ENCODE measurements at places on chromosomes 13 and 19.

- no peak for DNase-seq
These were observed 52.4 kb downstream of the ZNF676 start for GRCh38 chr19:22144394-22144793.

DNA sequence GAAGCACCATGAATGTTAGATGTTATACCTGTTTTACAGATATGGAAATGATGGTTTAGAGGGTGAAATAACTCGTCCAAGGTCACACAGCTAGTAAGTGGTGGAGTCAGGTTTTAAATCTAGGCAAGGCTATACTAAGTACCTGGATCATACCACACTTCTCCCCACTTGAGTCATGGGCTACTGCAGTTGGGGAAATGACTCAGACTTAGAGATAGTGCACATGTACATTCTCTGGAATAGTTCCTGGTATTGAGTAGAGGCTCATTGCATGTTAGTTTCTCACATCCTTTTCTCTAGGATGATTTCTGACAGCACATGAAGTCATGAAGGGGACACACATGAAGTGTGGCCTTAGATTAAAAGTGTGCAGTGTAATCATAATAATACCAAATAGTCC, 76.2 kb upstream of the TNFSF11 start:
- peak; percentile 91 for DNase-seq

DNA sequence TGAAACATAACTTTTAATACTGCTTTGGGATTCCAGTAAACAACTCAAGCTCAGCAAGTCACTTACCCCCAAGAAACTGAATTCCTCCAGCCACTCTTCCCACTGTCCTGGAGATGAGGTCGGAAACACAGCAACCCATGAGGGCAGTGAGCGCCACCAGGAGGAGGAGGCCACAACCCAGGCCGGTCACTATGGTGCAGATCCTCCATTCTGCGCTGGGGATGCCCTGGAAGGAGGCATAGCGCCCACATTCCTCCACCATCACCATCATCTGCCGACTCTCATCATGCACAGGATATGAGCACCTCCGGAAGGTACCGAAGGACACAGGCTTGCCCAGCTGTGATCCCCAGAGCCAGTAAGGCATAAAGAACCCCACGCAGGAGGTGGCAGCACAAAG, 2.2 kb downstream of the LHFPL6 start:
- DNase-seq, result no peak

DNA sequence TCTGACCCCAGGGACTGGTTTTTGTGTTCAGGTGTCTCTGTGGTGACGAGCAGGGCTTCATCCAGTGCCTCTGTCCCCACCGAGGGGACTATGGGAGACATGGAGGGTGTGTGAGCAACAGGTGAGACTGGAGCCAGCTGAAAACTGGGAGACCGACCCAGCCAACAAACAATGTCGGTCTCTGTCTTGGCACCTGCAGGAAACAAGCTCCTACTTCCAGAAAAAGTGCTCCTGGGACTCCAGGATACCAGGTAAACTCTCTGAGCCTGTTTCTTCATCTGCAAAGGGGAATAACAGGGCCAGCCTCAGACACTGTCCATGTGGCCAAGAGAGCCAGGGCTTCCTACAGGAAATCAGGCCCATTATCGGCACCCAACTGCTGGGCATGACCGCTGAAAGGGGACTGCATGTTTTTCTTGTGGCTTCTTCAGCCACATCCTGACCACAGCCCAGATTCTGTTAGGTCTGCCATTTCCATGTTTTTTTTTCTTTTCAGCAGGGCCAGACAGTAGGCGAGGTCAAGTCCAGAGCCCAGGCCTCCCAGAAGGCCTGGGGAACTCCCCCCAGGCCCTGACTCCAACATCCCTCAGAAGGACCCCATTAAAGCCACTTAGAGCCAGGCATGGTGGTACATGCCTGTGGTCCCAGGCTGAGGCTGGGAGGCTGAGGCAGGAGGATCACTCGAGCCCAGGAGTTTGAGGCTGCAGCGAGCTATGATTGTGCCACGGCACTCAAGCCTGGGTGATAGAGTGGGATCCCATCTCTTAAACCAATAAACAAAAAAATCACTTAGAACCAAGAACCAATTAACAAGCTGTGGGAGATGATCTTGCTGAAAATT, 836 bp upstream of the BST2 start:
- peak; percentile 70 for DNase-seq

- peak; percentile 54 for DNase-seq
These were observed 16.6 kb downstream of the MED4 start for GRCh38 chr13:48078251-48078656.

GRCh38 chr19:41356984-41357739, 3.4 kb upstream of the TGFB1 start:
- peak; percentile 22 for DNase-seq

- DNase-seq, result no peak
These were observed 41.2 kb upstream of the LSM14A start for GRCh38 chr19:34131100-34131499.

- no peak for DNase-seq
These were observed 3.6 kb upstream of the HAS1 start for GRCh38 chr19:51727349-51727880.

DNA sequence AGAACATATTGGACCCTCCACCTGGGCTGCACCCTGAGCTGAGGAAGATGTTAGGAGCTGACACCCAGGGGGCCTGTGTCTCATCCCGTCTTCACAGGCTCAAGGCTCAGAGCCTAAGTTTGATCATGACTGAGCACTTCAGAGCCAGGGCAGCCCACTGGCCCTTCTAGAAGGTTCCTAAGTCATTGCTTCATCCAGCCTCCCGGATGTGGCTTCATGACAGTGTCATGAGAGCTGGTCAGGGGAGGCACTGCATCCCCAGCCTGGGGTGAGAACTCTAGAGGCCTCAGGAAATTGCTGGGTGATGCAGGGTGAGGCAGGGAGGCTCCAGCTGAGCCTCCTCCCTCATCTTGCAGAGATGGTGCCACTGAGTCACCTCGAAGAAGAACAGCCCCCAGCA, 24.9 kb upstream of the PIK3R2 start:
- DNase-seq, result peak; percentile 45

DNA sequence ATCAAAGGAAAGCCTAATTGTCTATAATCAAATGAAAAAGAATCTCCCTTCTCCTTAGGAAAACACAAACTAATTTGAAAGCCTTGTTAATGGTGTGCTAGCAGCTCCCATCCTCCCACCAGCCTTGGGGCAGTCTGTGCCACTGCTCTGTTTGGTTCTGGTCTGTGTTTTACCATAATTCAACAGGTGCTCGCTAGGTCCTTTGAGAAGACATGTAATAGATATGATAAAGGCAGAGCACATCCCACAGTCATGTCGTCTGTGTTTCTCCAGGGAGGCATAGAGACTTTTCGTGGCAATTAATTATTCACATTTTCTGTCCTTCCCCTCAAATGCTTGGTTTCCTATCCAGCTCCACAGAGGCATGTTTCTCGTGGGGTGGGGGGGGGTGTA, 23.8 kb downstream of the FAM124A start:
- no peak for DNase-seq

DNA sequence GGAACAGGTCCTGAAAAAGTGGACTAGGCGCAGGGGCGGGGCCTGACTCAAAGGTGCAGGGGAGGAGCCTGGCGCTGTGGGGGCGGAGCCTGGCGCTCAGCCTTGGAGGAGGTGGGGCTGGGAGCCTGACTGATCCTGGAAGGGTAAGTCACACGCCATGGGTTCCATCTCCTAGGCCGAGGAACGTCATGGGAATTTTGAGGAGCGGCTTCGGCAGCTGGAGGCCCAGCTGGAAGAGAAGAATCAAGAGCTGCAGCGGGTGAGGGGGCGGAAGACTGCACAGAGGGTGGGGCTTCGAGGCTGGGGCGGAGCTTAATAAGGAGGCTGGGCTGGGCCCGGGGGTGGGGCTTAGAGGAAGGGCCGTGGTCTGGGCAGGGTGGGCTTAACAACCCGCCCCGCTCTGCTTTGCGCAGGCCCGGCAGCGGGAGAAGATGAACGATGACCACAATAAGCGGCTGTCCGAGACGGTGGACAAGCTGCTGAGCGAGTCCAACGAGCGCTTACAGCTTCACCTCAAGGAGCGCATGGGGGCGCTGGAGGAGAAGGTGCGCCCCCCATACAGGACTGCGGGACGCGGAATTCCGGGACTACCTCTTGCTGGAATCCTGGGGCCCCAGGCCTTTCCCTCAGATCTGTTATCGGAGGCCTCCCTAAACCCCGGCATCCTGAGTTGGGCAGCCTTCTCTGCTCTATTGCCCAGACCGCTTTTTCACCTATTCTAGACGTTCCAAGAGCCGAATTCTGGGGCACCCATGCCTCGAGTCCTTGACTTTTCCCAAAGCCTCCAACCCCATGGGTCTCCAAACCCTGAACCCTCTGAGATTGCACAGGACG, 14.5 kb downstream of the PPFIA3 start:
- peak; percentile 26 for DNase-seq

- DNase-seq, result no peak
These were observed 39.7 kb upstream of the SLC7A9 start for GRCh38 chr19:32909257-32909656.

DNA sequence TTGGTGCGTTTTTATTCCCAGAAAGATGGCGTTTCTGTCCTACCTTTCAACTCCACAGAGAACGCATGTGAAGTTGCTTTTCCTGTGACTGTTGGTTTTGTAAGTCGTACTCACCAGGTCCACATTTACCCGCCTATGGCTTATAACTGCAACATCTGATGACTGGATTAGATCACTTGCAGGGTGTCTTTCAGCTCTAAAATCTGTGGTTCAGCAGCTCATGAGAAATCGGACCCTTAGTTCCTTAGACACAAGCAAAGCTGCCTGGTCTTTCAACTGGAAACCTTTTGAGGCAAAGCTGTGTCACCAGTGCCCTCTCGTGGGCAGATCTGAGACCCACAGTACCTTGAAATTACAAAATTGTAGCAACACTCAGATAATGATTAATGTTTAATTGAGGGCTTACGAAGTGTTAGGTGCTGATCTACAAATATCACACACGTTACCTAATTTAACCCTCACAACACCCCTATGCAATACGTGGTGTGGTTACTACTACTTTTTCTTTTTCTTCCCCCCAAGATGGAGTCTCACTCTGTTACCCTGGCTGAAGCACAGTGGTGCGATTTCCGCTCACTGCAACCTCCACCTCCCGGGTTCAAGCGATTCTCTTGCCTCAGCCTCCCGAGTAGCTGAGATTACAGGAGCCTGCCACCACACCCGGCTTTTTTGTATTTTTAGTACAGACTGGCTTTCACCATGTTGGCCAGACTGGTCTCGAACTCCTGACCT, 65.4 kb downstream of the RUBCNL start:
- DNase-seq, result peak; percentile 81

DNA sequence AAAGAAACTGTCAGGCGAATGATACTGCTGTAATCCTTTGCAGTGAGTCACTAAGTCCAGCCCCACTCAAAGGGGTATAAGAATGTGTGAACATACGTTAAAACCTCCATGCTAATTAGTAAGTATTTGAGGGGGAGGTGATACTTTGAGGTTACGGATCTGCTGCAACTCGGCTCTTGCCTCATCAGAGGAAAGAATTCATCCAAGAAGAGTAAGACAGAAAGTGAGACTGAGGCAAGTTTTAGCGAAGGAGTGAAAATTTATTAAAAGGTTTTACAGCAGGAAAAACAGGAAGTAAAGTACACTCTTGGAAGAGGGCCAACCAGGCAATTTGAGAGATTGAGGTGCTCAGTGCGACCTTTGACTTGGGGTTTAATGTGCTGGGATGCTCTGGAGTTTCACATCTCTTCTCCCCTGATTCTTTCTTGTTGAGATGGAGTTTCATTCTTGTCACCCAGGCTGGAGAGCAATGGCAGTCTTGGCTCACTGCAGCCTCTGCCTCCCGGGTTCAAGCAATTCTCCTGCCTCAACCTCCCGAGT, 9.8 kb downstream of the CLEC4M start:
- peak; percentile 82 for DNase-seq

DNA sequence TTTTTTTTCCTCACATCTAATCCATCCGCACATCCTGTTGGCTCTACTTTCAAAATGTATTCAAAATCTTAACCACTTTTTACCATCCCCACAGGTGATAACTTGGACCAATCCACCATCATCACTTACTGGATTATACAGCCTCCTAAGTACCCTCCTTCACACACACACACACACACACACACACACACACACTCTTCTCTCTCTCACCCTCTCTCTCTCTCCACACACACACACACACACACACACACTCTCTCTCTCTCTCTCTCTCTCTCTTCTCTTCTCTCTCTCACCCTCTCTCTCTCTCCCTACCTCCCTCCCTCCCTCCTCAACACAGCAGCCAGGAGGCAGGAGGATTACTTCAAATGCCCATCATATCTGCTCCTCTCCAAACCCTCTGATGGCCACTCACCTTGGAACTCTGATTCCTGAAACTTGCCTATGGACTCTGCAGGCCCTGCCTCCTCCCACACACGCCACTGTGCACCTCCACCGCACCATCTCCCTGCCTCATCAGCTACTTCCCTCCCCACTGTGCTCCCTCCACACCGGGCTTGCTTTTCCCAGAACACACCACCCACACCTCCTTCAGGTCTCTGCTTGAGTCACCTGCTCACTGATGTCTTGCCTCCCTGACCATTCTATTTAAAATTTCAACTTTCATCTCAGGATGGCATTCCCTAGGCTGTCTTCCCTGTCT, 39.7 kb downstream of the RCBTB2 start:
- peak; percentile 57 for DNase-seq

DNA sequence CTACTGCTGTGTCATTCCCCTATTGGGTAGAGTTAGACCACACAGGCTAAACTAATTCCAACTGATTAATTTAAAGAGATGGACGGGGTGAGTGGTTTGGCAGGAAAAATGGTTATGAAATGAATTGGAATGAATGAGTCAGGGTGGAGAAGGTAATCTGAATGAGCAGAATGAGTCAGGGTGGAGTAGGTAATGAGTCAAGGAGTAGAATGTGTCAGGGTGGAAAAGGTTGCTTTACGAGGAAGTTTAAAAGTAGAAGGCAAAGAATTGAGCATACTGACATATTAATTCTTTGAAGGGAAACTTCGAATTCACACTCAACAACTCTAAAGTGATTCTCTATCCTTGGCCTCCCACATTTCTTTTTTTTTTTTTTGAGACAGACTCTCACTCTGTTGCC, 12.7 kb upstream of the ZNF121 start:
- peak; percentile 58 for DNase-seq

GRCh38 chr13:27352698-27353097, 71.7 kb upstream of the GTF3A start:
- no peak for DNase-seq

DNA sequence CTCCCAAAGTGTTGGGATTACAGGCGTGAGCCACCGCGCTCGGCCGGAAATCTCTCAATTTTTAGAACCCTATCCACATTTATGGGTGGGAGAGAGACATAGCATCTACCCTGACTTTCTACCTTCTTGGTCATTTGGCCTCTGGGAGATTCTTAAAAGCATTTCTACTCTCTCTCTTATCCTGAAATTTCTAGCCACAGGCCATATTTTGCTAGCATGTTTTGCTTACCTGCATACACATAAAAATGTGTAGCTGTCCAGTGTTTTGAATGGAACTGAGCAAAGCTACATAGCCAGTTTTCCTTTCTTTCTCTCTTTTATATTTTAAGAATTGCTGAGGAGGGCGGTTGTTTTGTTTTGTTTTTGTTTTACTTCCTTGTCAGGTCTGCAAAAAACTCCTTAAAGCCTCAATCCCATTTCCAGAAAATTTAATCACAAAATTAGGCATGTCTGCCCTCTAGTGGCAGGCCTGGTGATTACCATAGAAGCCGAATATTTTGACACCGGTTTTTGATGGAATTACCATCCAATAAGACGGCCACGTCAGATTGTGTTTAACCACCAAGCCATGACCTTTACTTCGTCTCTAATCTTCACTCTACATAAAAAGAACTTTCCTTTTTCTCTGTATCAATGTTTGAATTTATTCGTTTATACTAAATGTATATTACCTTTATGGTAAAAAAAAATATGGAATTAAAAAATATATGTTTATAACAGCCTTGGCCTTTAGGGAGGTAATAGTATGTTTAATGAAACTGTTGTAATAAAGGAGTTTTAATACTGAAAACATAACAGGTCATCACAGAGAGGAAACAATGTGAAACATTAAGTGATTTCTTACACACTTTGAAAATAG, 34.4 kb upstream of the OXGR1 start:
- peak; percentile 46 for DNase-seq

Data from activated CD4-positive, alpha-beta T cell treated with anti-CD3 and anti-CD28 coated beads, Interleukin-2, amount 50 U/mL, for 16 hours (primary cell).